ENCODE measurements at places on chromosomes 4 and X.

GRCh38 chrX:136529795-136530194, 2.2 kb upstream of the VGLL1 start:
- no peak overlapping the region for H3K27ac ChIP-seq
- no peak overlapping the region for H3K4me3 ChIP-seq
- H3K4me1 ChIP-seq, result no peaks in the 10 kb centered on the region
- no peaks in the 10 kb centered on the region for H3K36me3 ChIP-seq
- no peak for DNase-seq

GRCh38 chr4:79893456-79893855, 179.6 kb downstream of the ANTXR2 start:
- no peak overlapping the region for H3K4me3 ChIP-seq
- no peak overlapping the region for H3K27ac ChIP-seq
- no peaks in the 10 kb centered on the region for H3K27me3 ChIP-seq

DNA sequence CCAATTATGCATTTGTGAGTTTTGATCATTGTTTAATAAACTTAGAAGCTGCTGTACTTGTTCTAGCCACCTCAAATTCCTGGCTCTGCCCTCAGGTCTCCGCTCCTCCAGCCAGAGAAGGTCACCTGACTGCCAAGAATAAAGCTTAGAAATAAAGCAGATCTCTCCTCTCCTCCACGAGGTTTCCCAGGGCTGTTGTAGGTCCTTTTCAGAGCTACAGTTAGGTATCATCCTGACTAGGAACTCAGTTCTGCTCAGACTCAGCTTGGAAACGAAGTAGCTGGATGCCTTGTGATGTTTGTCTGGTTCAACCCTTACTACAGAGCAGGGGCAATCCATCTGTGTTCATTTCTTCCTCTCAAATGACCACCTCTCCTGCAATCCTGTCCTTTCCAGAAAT, 79.1 kb upstream of the RAPGEF2 start:
- H3K4me1 ChIP-seq, result no peaks in the 10 kb centered on the region
- no peak for DNase-seq
- H3K36me3 ChIP-seq, result no peaks in the 10 kb centered on the region
- H3K4me3 ChIP-seq, result no peak overlapping the region

DNA sequence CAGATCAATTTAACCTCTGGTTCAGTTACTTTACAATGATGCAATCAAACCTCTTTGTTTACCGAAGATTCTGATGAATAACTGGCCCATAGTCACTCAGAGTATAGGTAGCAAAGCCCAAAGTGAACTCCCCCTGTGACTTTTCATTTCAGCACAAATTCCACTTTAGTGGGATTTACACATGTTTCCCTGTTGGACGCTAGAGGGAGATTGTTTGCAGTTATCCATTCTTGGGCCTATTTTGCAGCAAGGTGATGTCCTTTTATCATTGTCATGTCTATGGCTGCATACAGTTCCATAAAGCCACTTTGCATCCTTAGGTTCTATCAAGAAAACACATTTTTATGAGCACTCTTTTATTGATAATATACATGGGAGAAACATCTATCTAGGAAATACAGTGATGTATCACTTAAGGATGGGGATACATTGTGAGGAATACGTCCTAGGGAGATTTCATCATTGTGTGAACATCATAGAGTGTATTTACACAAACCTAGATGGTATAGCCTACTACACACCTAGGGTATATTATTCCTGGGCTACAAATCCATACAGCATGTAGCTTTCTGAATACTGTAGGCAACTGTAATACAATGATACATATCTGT, 14.5 kb upstream of the DKK2 start:
- no peaks in the 10 kb centered on the region for H3K27me3 ChIP-seq
- no peak overlapping the region for H3K27ac ChIP-seq
- no peak overlapping the region for H3K4me3 ChIP-seq

- no peak overlapping the region for H3K27ac ChIP-seq
- H3K27me3 ChIP-seq, result no peaks in the 10 kb centered on the region
- peaks cover 20% of the 10 kb centered on the region for H3K36me3 ChIP-seq
- no peak overlapping the region for H3K4me3 ChIP-seq
Measured at GRCh38 chr4:77045490-77045889, 30.3 kb downstream of the CCNI start.

- no peak overlapping the region for H3K4me3 ChIP-seq
- peaks cover 8% of the 10 kb centered on the region for H3K36me3 ChIP-seq
- H3K27ac ChIP-seq, result no peak overlapping the region
- no peaks in the 10 kb centered on the region for H3K4me1 ChIP-seq
- no peak for DNase-seq
Measured at GRCh38 chr4:75545526-75545925, 10.3 kb upstream of the ODAPH start.

GRCh38 chrX:71450433-71451106, 82.3 kb upstream of the OGT start:
- H3K36me3 ChIP-seq, result peaks cover 44% of the 10 kb centered on the region
- DNase-seq, result no peak
- no peak overlapping the region for H3K4me3 ChIP-seq
- no peaks in the 10 kb centered on the region for H3K4me1 ChIP-seq
- no peak overlapping the region for H3K27ac ChIP-seq

- no peak overlapping the region for H3K4me3 ChIP-seq
- no peaks in the 10 kb centered on the region for H3K4me1 ChIP-seq
- no peak overlapping the region for H3K27ac ChIP-seq
- no peaks in the 10 kb centered on the region for H3K27me3 ChIP-seq
- H3K36me3 ChIP-seq, result no peaks in the 10 kb centered on the region
Measured at GRCh38 chrX:113157496-113157895, 316.9 kb upstream of the AMOT start.

- no peak overlapping the region for H3K27ac ChIP-seq
- H3K4me1 ChIP-seq, result no peaks in the 10 kb centered on the region
- no peak for DNase-seq
- no peaks in the 10 kb centered on the region for H3K36me3 ChIP-seq
Measured at GRCh38 chrX:101081231-101081630, 2.6 kb downstream of the TMEM35A start.

DNA sequence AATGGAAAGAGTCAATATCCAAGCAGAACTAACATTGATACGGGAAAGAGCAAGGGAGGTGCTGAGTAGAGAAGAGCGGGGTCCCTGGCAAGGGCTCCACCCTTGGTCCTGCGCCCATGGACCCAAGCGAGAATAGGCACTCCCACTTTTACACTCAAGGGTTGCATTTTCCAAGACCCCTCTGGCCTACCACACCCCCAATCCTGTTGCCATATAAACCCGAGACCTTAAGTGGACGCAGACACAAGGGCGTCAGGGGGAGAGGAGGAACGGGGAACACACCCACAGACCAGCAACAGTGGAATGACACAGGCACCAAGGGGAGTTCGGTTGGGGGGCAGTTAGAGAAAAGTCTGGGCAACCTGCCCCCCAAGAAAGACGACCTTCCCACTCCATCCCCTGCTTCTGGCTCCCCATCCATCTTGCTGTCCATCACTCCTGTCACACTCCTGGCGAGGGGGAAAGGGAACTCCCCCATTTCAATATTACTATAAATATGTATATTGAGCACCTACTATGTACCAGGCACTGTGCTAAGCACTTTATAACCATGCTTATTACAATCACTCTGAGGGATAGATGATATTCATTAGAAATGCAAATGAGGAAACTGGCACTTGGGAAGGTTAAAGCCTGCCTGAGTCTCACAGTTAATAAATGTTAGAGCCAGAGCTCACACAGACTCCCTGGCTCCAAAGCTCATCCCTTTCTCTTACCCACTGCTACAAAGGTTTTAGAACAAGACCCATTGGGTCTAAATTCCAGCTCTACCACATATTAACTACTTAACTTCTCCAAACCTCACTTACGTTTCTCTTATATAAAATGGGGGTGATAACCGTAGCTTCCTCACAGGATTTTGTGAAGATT, 51.7 kb downstream of the SCD5 start:
- H3K4me1 ChIP-seq, result peaks cover 5% of the 10 kb centered on the region
- no peaks in the 10 kb centered on the region for H3K36me3 ChIP-seq
- no peak for DNase-seq
- no peak overlapping the region for H3K27ac ChIP-seq
- H3K4me3 ChIP-seq, result no peak overlapping the region

DNA sequence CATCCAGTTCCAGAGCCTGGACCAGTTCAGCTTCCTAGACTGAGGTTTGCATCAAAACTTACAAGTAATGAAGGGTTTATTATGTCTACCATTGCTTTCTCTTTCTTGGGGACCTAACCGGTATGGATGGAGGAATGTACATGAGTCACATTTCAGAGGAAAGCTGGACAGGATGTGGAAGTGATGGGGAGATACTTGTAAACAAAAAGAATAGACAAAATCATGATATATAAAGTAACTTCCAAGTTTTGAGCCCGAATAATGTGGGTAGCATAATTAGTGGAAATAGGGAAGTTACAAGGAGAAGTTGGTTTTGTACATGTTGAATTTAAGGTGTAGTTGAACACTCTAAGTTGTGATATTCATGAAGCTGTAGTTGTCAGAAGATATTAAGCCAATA, 15.0 kb downstream of the FNIP2 start:
- no peaks in the 10 kb centered on the region for H3K27me3 ChIP-seq
- no peak for DNase-seq
- H3K4me1 ChIP-seq, result peaks cover 53% of the 10 kb centered on the region
- no peak overlapping the region for H3K4me3 ChIP-seq

DNA sequence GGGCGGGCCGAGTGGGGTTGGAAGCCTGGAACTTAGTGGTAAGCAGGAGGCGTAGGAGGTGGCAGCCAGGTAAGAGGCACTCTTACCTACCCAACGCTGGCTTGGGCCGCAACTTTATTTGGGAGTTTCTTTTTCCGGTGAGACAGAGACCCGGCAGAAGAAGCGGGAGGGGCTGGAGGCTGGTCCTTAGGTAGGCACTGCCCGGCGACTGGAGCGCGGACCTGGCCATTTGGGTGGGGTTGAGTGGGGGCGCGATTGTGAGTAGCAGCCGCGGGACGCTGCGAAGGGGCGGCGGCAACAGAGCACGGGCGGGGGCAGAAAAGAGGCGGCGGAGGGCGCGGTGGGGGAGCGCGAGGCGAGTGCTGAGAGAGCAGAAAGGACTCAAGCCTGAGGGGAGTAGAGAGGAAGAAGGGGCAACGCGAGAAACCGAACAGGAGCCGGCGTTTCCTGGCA, 334 bp upstream of the POU4F2 start:
- no peak overlapping the region for H3K27ac ChIP-seq
- H3K36me3 ChIP-seq, result no peaks in the 10 kb centered on the region
- peak overlapping the region; percentile 41 for H3K4me3 ChIP-seq
- peaks cover 98% of the 10 kb centered on the region for H3K27me3 ChIP-seq
- peaks cover 23% of the 10 kb centered on the region for H3K4me1 ChIP-seq
- DNase-seq, result no peak

- peaks cover 4% of the 10 kb centered on the region for H3K4me1 ChIP-seq
- no peak overlapping the region for H3K4me3 ChIP-seq
- H3K27ac ChIP-seq, result peak overlapping the region; percentile 82
Measured at GRCh38 chr4:15327311-15328298, 100.2 kb upstream of the C1QTNF7 start.

- DNase-seq, result no peak
- no peaks in the 10 kb centered on the region for H3K36me3 ChIP-seq
- H3K27me3 ChIP-seq, result no peaks in the 10 kb centered on the region
- H3K4me1 ChIP-seq, result no peaks in the 10 kb centered on the region
- H3K4me3 ChIP-seq, result no peak overlapping the region
Measured at GRCh38 chr4:38469410-38469809, 194.6 kb upstream of the KLF3 start.

GRCh38 chr4:164536814-164537213, 217.1 kb upstream of the SMIM31 start:
- H3K27me3 ChIP-seq, result no peaks in the 10 kb centered on the region
- no peak for DNase-seq
- peaks cover 27% of the 10 kb centered on the region for H3K4me1 ChIP-seq
- no peak overlapping the region for H3K4me3 ChIP-seq

Measured in suprapubic skin (tissue), 4 donors.